ENCODE measurements at places on chromosomes 5 and 9. TPM values are rescaled to one million over a fixed set of nuclear protein-coding genes. Genes with fewer than 3 reads are reported as not detected.

The NUTM2F gene
- not detected for total RNA-seq

The SHC3 gene
- total RNA-seq = 0.31 TPM

The ADAMTSL1 gene
- 0.62 TPM for total RNA-seq

The PKD2L2 gene
- not detected for total RNA-seq

The TPRN gene
- total RNA-seq = 13.1 TPM

The PCDHGA5 gene
- total RNA-seq = 1.8 TPM

The CATSPER3 gene
- total RNA-seq = 0.15 TPM

The QRFP gene
- total RNA-seq = not detected

The CNTNAP3 gene
- 8.0 TPM for total RNA-seq

The F2R gene
- 96.7 TPM for total RNA-seq

The SGCD gene
- total RNA-seq = 70.8 TPM

The ATP10B gene
- total RNA-seq = 24.0 TPM

The PLPP7 gene
- total RNA-seq = 6.3 TPM

The RNF44 gene
- total RNA-seq = 4.3 TPM

The AQP3 gene
- not detected for total RNA-seq

The RHOBTB3 gene
- 68.1 TPM for total RNA-seq

The C9orf50 gene
- total RNA-seq = not detected

The KIAA1191 gene
- total RNA-seq = 52.7 TPM

The LRRC70 gene
- total RNA-seq = 0.34 TPM

The PCDHGA9 gene
- 1.5 TPM for total RNA-seq

The RFESD gene
- total RNA-seq = 5.1 TPM

The RMI1 gene
- total RNA-seq = 11.7 TPM

The ADAMTS6 gene
- total RNA-seq = 1.0 TPM

The CCL27 gene
- total RNA-seq = not detected

The PIP5KL1 gene
- total RNA-seq = 0.33 TPM

The PCDHB7 gene
- total RNA-seq = under 0.01 TPM

The NKD2 gene
- not detected for total RNA-seq

The ZNF622 gene
- total RNA-seq = 42.9 TPM

The PRRX2 gene
- total RNA-seq = not detected

The SLC25A2 gene
- total RNA-seq = under 0.01 TPM

The PCDHGA6 gene
- 2.1 TPM for total RNA-seq

The OTULINL gene
- total RNA-seq = not detected

The LRRC19 gene
- total RNA-seq = not detected

The TXNDC8 gene
- not detected for total RNA-seq

The EIF4E1B gene
- total RNA-seq = not detected

The IFNK gene
- total RNA-seq = not detected

The FAM78A gene
- 7.6 TPM for total RNA-seq

The PTBP3 gene
- 35.6 TPM for total RNA-seq

The IL5 gene
- not detected for total RNA-seq

The PRSS3 gene
- total RNA-seq = not detected
